ENCODE measurements at places on chromosomes 12 and 14. TPM values are rescaled to one million over a fixed set of nuclear protein-coding genes. Genes with fewer than 3 reads are reported as not detected.
A peak's percentile ranks its signal among the peaks of the same experiment; 100 is the strongest.

- no peak for DNase-seq
- H3K27me3 ChIP-seq, result no peaks in the 10 kb centered on the region
- no peak overlapping the region for H3K4me3 ChIP-seq
- H3K4me1 ChIP-seq, result no peaks in the 10 kb centered on the region
- H3K36me3 ChIP-seq, result no peaks in the 10 kb centered on the region
- no peak overlapping the region for H3K27ac ChIP-seq
Observed at GRCh38 chr12:42008996-42009395, 135.7 kb downstream of the GXYLT1 start.

- no peak overlapping the region for H3K27ac ChIP-seq
- DNase-seq, result no peak
- no peaks in the 10 kb centered on the region for H3K27me3 ChIP-seq
- H3K4me3 ChIP-seq, result no peak overlapping the region
Observed at GRCh38 chr12:125408718-125409117, 343.5 kb downstream of the AACS start.

PLEKHD1 gene
- 2.3 TPM for total RNA-seq

DNA sequence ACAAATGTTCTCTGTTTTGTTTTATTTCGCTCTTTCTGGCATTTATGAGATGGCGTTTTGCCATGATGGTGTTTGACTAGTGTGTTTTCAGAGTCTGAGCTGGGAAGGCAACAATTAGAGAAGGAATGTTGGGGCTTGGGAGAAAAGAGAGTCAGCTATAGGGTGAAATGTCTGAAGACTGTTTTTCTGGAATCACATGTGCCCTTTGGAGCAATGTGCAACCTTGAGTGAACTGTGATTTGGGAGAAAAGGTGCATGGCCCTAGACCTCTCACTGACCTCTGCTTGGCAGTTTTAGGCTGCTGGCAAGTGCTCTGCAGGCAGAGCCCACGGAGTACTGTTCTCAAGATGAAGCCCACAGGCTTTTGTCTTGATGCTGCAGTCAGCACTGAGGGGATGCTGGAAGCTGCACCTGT, 379.9 kb upstream of the PDE3A start:
- no peaks in the 10 kb centered on the region for H3K4me1 ChIP-seq
- H3K27ac ChIP-seq, result no peak overlapping the region
- H3K27me3 ChIP-seq, result no peaks in the 10 kb centered on the region
- DNase-seq, result no peak

- no peaks in the 10 kb centered on the region for H3K36me3 ChIP-seq
- no peak for DNase-seq
- H3K27ac ChIP-seq, result no peak overlapping the region
- no peak overlapping the region for H3K4me3 ChIP-seq
- no peaks in the 10 kb centered on the region for H3K27me3 ChIP-seq
Observed at GRCh38 chr12:49369411-49370145, 2.3 kb downstream of the SPATS2 start.

ESPL1 gene
- total RNA-seq, result 1.3 TPM

BICDL1 gene
- 0.48 TPM for total RNA-seq

CNTN1 gene
- total RNA-seq, result 7.2 TPM

DNA sequence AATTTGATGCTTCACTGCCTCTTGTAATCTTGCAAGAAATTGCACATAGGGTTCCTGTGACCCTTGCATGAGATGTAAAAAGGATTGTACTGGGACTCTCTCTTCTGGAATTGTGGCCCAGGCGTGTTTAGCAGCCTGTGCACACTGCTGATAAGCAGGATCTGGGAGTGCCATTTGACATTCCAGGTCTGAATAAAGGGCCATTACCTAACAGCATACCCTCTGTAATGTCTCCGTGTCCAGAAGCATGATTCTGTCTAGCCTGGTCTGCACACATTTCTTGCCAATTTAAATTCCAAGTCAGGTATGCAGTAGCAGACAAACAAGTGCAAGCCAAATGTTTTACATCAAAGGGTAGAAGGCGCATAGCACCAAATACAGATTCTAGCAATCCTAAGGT, 18.1 kb upstream of the MAPKAPK5 start:
- H3K4me1 ChIP-seq, result no peaks in the 10 kb centered on the region
- no peak overlapping the region for H3K27ac ChIP-seq
- H3K27me3 ChIP-seq, result no peaks in the 10 kb centered on the region
- no peak for DNase-seq
- no peak overlapping the region for H3K4me3 ChIP-seq
- no peaks in the 10 kb centered on the region for H3K36me3 ChIP-seq

CCDC177 gene
- total RNA-seq, result not detected

- no peaks in the 10 kb centered on the region for H3K4me1 ChIP-seq
- H3K36me3 ChIP-seq, result no peaks in the 10 kb centered on the region
- no peak for DNase-seq
- H3K27me3 ChIP-seq, result no peaks in the 10 kb centered on the region
Observed at GRCh38 chr12:29350080-29350479, 30.9 kb downstream of the ERGIC2 start.

- H3K4me1 ChIP-seq, result no peaks in the 10 kb centered on the region
- H3K27ac ChIP-seq, result no peak overlapping the region
Observed at GRCh38 chr14:90137807-90138206, 76.0 kb downstream of the KCNK13 start.

APOF gene
- not detected for total RNA-seq

KRT83 gene
- total RNA-seq, result 0.33 TPM

CCDC38 gene
- 0.73 TPM for total RNA-seq

PIWIL1 gene
- under 0.01 TPM for total RNA-seq

- DNase-seq, result no peak
- no peaks in the 10 kb centered on the region for H3K27me3 ChIP-seq
- H3K27ac ChIP-seq, result peak overlapping the region; percentile 97
- no peaks in the 10 kb centered on the region for H3K36me3 ChIP-seq
Observed at GRCh38 chr14:65413739-65414045, 1.2 kb downstream of the FUT8 start.

DNA sequence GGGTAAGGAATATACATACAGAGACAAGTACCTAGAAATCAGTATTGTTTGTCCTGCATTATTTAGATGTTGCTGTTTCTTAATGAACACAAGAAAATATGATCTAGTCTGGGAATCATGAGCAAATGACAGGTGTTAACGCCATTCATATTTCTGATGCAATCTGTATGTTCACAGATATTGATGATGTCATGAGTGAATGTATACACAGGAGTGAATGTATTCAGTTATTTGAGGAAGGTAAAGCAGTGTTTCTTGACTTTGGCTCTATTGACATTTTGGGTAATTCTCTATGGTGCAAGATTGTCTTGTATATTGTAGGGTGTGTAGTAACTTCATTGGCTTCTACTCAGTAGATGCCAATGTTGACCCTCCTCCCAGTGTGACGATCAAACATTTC, 26.7 kb upstream of the RTL1 start:
- no peak for DNase-seq
- no peak overlapping the region for H3K27ac ChIP-seq
- no peak overlapping the region for H3K4me3 ChIP-seq

- no peaks in the 10 kb centered on the region for H3K27me3 ChIP-seq
- no peaks in the 10 kb centered on the region for H3K36me3 ChIP-seq
- no peak within 1 kb of the TSS for H3K27ac ChIP-seq
- DNase-seq, result no peak
Observed at GRCh38 chr14:20435582-20436362, at the start of gene KLHL33. KLHL33 (minus strand) TSS chr14:20436166; CDS start chr14:20435811, 355 bp downstream.

GRCh38 chr12:111773801-111774551, 7.2 kb downstream of the ALDH2 start:
- H3K36me3 ChIP-seq, result no peaks in the 10 kb centered on the region
- H3K4me1 ChIP-seq, result peaks cover 32% of the 10 kb centered on the region
- H3K27me3 ChIP-seq, result no peaks in the 10 kb centered on the region
- H3K4me3 ChIP-seq, result peak overlapping the region; percentile 25
- DNase-seq, result peak; percentile 66
- H3K27ac ChIP-seq, result peak overlapping the region; percentile 84

DNA sequence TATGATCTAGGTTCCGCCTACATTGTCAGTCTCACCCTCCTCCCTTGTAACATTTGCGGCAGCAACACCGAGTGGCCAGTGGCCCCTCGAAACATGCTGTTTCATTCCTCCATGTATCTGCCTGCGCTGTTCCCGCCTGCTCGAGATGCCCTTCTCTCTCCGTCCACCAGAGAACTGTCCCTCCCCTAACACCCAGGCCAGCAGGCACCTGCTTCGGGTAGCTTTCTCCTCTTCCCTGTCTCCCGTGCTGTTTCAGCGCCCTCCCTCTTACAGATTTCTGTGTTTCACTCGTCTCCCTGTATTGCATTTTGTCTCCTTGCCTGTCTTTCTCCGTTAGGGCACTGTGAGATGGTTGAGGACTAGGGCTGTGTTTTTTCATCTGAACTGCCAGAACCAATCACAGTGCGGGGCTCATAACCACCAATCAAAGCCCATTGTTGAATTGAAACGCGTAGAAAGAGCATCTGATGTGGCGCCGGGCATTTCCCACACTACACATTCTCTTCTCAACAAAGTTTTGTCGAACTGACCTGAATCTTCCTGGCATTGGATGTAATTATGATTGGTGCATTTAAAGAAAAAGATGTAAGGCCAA, 40.9 kb upstream of the ELK3 start:
- no peak overlapping the region for H3K4me3 ChIP-seq
- no peak overlapping the region for H3K27ac ChIP-seq
- no peaks in the 10 kb centered on the region for H3K27me3 ChIP-seq
- no peak for DNase-seq

ERBB3 gene
- total RNA-seq, result 119 TPM

DNA sequence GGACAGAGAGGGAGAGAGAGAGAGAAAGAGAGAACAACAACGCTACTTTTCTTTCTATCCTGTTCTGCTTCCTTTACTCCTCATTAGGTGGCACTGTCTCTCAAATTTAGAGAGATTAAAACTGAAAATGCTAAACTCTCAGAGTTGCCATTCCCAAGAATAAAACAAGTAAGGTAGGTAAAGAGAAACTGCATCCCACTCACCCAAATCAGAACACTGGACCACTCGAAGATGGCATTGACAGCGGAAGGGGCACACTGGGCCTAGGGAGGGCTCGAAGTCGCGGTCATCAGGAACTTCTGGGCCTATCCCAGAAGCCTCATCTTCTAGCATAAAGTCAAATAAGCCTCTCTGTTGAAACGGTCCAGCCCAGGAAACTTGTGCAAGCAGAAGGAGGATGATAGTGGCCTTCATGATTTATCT, 4.5 kb downstream of the DCN start:
- H3K36me3 ChIP-seq, result no peaks in the 10 kb centered on the region
- H3K4me1 ChIP-seq, result no peaks in the 10 kb centered on the region
- no peaks in the 10 kb centered on the region for H3K27me3 ChIP-seq
- DNase-seq, result no peak
- peak overlapping the region; percentile 83 for H3K27ac ChIP-seq
